ENCODE measurements at places on chromosomes 7 and 10.

DNA sequence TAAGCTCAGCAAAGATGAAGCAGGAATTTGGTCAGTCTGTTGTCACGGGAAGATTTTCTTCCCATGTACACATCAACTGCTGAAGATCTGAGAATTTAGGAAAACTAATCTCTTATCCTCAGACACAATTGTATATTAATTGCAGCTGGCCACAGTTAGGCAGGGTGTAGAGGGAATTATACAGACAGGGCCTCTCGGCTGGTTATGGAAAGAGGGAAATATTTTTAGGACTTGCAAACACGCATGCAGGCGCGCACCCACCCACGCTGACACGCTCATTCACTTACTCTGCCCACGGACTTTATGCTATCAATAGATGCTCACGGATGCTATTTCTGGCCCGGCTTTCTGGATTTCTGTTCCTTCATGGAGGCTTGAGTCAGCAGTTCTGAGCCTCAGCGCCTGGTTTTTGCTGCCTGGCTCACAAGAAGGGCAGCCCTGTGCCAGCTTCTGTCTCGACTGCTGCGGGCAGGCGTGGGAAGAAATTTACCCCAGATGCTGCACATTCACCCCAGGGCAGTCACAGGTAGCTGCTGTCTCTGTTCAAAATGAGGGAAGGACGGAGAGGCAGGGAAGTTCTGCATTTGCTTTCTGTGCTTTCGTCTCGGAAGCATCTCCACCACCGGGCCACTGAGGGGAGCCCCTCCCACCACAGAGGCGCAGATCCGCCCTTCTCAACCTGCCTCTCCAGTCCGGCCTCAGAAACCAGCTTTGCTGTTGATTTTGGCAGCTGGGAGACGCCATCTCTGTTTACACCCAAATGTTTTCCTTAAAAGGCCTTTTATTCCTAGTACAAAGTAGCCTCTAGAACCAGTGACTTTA lies 116.3 kb upstream of the BTBD16 start:
- DNase-seq, result no peak

DNA sequence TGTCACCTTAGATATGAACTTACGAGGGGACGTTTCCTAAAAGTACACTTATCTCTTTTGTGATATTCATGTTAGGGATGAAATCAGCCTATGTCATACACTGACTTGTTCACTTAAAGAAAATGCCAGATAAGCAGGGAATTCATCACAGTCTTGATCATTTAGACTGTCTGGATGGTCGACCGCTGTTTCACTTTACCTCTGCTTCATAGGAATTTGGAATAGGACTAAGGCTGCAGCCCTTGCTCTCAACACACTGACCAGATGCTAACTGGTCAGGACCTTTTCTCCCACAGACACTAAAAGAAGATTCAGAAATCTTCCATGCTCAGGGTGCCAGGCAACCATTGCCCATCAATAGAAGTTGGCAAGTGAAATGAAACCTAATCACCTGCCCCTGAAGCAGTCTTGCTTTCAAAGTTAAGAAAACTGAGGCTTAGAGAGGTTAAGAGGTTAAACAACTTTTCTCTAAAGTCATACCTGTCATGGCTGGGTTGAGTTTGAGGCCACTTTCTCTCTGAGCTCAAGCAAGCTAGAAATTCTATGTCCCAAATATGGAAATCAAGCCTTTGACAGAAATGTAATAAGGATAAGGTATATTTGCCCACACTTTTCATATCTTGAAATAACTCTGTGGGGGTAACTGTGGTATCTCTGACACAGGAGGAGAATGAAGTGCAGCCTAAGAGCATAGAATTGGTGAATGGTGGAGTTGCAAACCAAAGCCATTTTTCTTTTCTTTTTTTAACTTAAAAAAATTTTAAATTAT lies 77.1 kb downstream of the MAP3K8 start:
- no peak for DNase-seq

DNA sequence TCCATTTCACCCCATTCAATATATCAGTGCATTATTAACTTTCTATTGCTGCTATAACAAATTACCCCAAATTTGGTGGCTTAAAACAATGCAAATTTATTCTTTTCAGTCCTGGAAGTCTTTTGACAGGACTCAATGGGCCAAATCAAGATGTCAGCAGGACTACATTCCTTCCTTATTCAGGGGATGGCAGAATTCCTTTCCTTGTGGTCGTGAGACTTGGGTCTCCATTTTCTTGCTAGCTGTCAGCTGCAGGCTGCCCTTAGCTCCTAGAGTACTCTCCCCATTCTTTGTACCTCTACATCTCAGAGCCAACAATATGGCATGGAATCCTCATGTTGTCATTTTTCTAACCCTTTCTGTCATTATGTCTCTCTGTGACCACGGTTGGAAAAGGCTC lies 310.6 kb downstream of the HDAC9 start:
- no peak for DNase-seq

- peak; percentile 24 for DNase-seq
These were observed 120.7 kb downstream of the PRKAG2 start for GRCh38 chr7:151756076-151756731.

- no peak for DNase-seq
These were observed 16.0 kb downstream of the MNX1 start for GRCh38 chr7:156994417-156994816.

GRCh38 chr7:8216334-8216690 lies 45.7 kb downstream of the ICA1 start:
- DNase-seq, result no peak

- DNase-seq, result no peak
These were observed 149.7 kb downstream of the LRRC4 start for GRCh38 chr7:127881564-127881963.

- DNase-seq, result no peak
These were observed 14.1 kb downstream of the GTF2I start for GRCh38 chr7:74671602-74672001.

GRCh38 chr7:135320268-135320667 lies 86.6 kb downstream of the STRA8 start:
- DNase-seq, result no peak

- no peak for DNase-seq
These were observed 6.0 kb downstream of the ADD3 start for GRCh38 chr10:110013630-110014293.

DNA sequence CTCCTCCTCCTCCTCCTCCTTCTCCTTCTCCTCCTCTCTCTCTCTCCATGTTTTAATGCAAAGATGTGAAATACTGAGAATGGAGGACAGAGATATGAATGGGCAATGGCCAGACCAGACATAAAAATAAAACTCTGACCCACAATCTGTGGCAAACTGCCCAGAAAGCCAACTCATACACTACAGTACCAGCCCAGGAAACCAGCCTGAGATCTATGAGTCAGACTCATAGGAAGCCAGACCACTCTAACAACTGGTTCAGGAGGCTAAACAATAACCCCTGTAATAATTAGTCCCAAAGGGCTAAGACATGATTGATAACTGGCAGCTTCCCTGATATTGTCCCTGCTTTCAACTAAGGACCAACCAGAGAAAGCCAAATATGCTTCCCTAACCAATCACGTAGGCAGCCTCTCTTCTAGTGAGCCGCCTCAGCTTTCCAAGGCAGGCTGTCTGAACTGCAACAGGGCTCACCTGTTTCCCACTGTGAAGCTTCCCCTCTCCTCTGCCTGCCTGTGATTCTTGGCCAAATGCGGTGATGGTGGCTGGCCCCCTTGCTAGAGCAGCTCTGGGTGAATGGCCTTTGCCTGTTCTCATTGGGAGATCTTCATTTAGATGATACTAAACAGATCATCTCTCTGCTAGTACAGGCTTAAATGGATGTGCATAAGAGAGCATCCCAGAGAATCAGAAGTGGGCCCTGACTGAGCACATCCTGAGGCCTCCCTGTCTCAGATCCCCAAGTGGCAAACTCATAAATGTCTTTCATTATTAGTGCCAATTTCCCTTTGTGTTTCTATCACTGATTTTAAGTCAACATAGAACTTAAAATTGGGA lies 817.6 kb downstream of the TNS3 start:
- DNase-seq, result no peak

- DNase-seq, result no peak
These were observed 82.7 kb downstream of the FAM204A start for GRCh38 chr10:118259288-118259906.

- DNase-seq, result no peak
These were observed 641.2 kb upstream of the VSTM2A start for GRCh38 chr7:53900856-53901528.

GRCh38 chr7:126803060-126803665 lies 449.6 kb downstream of the GRM8 start:
- DNase-seq, result no peak

All from stimulated activated CD8-positive, alpha-beta memory T cell treated with anti-CD3 and anti-CD28 coated beads, Interleukin-4, amount 100 ng/mL, for 1 hour (primary cell).